Testis (tissue), 5 donors: ENCODE measurements at places on chromosomes 2 and 18.
A peak's percentile ranks its signal among the peaks of the same experiment; 100 is the strongest.

DNA sequence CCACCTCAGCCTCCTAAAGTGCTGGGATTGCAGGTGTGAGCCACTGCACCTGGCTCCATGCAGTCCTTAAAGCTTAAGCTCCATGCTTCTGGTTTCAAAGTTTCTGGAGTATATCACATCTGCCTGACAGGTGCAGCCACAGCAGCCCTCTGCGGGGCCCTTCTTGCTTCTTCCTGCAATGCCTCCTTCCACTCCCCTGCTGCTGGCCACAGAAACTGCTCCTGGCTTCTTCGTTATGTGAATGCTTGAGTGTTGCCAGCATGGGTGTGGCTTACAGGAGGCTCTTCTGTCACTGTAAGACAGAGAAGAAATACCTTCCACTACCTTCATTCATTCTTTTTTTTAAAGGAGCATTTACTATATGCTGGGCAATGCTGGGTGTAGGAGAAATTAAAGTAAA, 10.1 kb upstream of the CCBE1 start:
- H3K36me3 ChIP-seq = no peaks in the 10 kb centered on the region
- no peaks in the 10 kb centered on the region for H3K27me3 ChIP-seq
- no peaks in the 10 kb centered on the region for H3K4me1 ChIP-seq
- H3K4me3 ChIP-seq = no peak overlapping the region
- no peak overlapping the region for H3K27ac ChIP-seq

GRCh38 chr2:127874378-127875269, 11.1 kb downstream of the AMMECR1L start:
- DNase-seq = no peak
- peaks cover 25% of the 10 kb centered on the region for H3K4me1 ChIP-seq
- no peaks in the 10 kb centered on the region for H3K36me3 ChIP-seq
- peak overlapping the region; percentile 19 for H3K27ac ChIP-seq
- H3K4me3 ChIP-seq = no peak overlapping the region
- H3K27me3 ChIP-seq = no peaks in the 10 kb centered on the region

DNA sequence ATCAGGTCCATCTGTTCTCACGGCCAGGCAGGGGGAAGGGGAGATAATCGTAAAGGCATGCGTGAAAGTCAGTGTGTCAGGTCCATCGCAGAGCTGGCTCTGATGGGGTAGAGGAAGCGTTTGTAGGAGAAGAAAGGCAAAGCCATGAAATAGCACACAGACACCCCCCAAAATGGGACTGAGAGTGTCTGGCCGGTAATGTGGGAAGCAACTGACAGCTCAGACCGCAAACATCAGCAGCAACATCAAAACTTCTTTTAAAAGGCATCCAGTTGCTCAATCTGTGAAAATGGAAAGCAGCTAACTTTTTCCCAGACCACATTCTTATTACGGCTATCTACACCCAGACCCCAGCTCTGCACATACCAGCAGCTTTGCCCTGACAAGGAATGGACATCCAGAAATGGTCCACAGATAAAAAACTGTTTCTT, 232.6 kb downstream of the EN1 start:
- H3K36me3 ChIP-seq = no peaks in the 10 kb centered on the region
- H3K4me1 ChIP-seq = no peaks in the 10 kb centered on the region
- H3K4me3 ChIP-seq = no peak overlapping the region
- DNase-seq = no peak
- no peak overlapping the region for H3K27ac ChIP-seq

GRCh38 chr18:2538236-2538635, 33.1 kb downstream of the METTL4 start:
- H3K4me3 ChIP-seq = no peak overlapping the region
- no peaks in the 10 kb centered on the region for H3K27me3 ChIP-seq
- no peaks in the 10 kb centered on the region for H3K36me3 ChIP-seq
- no peak overlapping the region for H3K27ac ChIP-seq
- no peaks in the 10 kb centered on the region for H3K4me1 ChIP-seq
- peak; percentile 35 for DNase-seq

DNA sequence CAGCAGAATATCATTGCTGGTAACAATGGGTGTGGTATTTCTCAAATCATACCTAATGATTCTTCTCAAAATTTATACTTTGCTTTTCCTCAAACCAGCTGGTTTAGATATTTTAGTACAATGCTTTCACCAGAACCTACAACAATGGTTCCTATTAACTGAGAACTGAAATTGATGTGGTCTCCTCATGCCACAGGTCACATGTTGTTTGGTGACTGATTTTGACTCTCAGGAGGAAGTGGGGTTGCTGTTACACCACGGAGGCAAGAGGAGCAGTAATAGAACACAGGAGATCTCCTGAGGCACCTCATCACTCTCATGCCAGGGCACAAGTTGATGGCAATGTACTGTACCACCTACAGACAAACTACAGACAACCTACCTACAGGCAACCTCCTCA, 3.0 kb upstream of the CEP68 start:
- no peaks in the 10 kb centered on the region for H3K27me3 ChIP-seq
- no peak overlapping the region for H3K4me3 ChIP-seq
- peaks cover 7% of the 10 kb centered on the region for H3K4me1 ChIP-seq
- H3K27ac ChIP-seq = no peak overlapping the region
- H3K36me3 ChIP-seq = no peaks in the 10 kb centered on the region

GRCh38 chr18:54020966-54021365, 203.5 kb downstream of the MBD2 start:
- no peaks in the 10 kb centered on the region for H3K36me3 ChIP-seq
- no peak overlapping the region for H3K27ac ChIP-seq
- DNase-seq = no peak
- H3K4me1 ChIP-seq = no peaks in the 10 kb centered on the region
- H3K4me3 ChIP-seq = no peak overlapping the region

DNA sequence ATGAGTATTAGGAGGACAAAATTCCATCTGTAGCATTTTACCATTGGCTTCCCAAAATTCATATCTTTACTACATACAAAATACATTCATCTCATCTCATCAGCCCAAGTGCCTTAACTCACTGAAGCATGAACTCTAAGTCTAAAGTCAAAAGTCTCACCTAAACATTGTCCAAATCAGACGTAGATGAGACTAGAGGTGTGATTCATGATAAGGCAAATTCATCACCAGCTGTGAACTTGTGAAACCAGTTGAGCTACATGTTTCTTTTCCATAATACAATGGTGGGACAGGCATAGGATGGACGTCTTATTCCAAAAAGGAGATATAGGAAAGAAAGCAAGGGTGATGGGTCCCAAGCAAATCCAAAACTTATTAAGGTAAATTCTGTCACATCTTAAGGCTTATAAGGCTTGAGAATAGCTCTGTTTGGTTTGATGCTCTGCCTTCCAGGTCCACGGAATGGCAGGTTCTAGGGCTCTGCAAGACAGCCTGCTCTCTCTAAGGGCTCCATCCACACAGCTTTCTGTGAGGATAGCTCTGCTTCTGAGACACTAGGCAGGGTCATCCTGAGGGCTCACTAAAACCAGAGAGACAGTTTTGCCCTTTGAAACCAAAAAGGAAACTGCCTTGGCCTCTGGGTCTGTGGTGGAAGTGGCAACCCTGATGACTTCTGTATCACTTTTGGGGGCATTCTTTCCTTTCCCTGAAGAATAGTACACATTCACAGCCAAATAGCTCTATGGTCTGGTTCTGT, 9.6 kb downstream of the IFIH1 start:
- no peak overlapping the region for H3K4me3 ChIP-seq
- H3K27ac ChIP-seq = no peak overlapping the region
- H3K36me3 ChIP-seq = no peaks in the 10 kb centered on the region
- H3K27me3 ChIP-seq = no peaks in the 10 kb centered on the region
- DNase-seq = no peak
